ENCODE measurements at places on chromosomes 12 and 14. TPM values are rescaled to one million over a fixed set of nuclear protein-coding genes. Genes with fewer than 3 reads are reported as not detected.

Gene HCFC2
- 22.3 TPM for polyA plus RNA-seq

DNA sequence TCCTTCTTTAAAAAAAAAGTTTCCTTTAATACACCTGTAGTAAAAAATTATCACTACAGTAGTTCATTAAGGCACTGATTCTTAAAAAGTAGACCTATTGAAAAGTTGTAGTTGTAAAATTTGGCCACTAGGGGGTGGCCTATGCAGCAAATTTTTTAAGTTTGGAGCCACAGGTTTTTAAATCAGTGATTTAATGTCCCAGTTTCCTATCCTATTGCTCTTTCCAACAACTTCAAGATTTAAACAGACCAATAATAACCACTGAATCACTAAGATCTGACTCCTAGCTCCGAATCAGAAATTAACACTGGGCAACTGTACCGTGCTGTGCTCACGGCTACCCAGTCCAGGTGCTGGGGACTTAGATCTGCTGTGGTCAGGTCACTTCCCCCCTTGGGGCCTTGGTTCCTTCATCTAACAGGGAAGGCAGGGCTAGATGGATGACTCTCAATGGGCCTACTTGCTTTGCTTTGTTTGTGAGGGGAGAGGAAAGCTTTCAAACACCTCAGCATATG, 279.3 kb downstream of the MED13L start:
- DNase-seq = peak; percentile 51

DNA sequence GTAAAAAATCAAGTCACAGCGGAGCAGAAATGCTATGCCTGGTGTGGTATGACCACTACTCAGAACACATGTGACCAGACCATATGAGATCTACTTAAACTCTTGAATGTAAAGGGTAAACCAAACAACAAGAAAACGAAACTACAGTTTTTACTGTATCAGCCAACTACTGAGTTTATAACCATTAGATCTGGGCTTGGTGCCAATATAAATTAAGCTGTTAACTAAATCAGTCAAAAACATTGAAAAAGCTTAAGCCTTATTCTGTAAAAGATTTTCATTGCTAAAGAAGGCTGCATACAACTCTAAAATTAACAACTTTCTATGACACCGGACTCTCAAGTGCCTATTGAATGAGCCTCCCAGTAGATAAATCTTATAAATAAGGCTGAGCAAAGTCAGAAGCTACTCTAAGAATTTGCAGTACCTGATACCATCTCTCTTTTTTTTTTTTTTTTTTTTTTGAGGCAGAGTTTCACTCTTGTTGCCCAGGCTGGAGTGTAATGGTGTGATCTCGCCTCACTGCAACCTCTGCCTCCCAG, 35.4 kb downstream of the SPTLC2 start:
- peak; percentile 86 for DNase-seq

Gene CYP27B1
- 2.0 TPM for polyA plus RNA-seq

All from left kidney (tissue), 8 donors.